Activated CD8-positive, alpha-beta memory T cell treated with anti-CD3 and anti-CD28 coated beads, Interleukin-2, amount 50 U/mL, for 4 hours (primary cell): ENCODE measurements at places on chromosomes 2 and 18.
A peak's percentile ranks its signal among the peaks of the same experiment; 100 is the strongest.

GRCh38 chr2:199797431-199798403 lies 53.3 kb downstream of the FTCDNL1 start:
- DNase-seq: no peak

DNA sequence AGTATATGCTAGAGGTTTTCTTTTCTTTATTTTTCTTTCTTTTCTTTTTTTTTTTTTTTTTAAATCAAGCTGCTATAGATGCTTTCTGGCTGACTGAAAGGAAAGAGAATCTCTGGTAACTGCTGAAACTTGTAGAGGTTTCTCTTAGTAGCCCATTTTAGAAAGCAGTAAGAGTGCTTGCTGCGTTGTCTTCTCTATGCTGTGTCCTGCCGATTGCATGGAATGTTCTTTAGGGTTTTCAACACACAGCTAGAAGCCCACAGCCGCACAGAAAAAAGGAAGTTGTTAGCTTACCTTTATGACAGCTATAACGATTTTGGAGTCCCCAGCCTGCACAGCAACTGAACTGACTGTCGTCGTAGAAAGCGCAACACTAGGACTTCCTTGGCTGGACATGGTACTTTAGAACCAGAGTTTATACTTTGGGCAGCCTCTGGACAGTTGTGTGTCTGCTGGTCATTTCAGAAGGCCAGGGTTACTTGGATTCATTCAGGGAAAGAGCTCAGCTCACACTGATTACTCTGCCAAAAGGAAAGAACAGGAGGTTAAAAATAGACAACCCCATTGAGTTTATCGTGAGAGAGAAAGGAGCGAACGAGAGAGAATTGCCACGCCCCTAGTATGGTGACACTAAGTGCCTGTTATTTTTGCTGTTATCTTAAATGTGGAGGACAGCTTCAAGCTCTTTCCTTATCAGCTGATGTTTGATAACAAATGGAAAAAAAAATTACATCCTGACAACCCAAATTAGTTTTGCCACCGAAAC lies at the start of gene CCDC141:
TSS of gene CCDC141 (minus strand) at position 592 of the 766 bp plus-strand sequence. CDS start at position 396, 196 bp downstream.
- DNase-seq: no peak

DNA sequence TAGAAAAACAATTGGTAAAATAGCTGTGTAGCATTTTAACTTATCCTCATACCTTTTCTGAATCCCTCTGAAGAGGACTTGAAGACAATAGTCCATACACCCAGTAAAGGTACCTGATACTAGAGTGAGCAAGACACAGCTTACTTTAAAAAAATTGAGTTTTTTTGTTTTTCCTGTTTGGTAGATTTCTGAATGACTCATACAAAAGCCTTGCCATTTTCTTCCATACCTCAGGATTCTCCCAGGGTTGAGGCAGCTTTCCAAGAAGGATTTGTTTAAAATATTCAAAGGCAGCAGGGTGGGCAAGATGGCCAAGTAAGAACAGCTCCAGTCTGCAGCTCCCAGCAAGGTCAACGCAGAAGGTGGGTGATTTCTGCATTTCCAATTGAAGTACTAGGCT lies 551.0 kb upstream of the LRATD1 start:
- DNase-seq: no peak

DNA sequence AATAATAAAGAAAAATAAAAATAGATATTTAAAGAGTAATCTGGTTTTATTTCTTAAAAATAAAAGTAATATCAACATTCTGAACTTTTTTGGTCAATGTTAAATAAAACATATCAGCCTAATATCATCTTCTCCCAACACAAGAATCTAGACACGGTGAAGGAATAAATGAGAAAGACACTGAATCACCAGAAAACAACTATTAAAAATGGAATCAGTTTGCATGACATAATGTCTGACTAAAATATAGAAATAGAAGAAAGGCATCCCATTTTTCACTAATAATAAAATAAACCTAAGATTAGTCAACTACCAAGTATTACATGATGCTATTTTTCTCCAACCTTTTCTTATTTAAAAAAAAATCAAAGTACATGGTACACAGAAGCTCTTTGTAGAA lies 30.8 kb upstream of the TNFAIP6 start:
- DNase-seq: no peak

- DNase-seq: no peak
Measured at GRCh38 chr2:115161771-115162493, 719.5 kb downstream of the DPP10 start.

DNA sequence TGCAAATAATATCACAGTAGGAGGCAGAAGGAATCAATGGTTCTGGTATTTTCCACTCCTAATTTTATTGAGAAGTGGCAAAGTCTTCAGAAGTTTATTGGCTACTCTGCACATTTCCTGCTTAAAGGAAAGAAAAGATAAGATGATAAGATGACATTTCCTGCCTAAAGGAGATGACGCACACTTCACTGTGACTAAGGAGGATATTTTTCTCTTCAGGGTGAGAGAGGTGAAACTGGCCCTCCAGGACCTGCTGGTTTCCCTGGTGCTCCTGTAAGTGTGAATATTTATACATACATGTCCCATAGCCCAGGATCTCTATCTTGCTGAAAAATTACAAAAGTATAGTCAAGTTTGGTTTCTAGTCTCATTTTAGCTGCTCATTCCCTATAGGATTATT lies 27.9 kb downstream of the COL3A1 start:
- no peak for DNase-seq

- no peak for DNase-seq
Measured at GRCh38 chr2:28580078-28580477, 84.2 kb downstream of the PLB1 start.

DNA sequence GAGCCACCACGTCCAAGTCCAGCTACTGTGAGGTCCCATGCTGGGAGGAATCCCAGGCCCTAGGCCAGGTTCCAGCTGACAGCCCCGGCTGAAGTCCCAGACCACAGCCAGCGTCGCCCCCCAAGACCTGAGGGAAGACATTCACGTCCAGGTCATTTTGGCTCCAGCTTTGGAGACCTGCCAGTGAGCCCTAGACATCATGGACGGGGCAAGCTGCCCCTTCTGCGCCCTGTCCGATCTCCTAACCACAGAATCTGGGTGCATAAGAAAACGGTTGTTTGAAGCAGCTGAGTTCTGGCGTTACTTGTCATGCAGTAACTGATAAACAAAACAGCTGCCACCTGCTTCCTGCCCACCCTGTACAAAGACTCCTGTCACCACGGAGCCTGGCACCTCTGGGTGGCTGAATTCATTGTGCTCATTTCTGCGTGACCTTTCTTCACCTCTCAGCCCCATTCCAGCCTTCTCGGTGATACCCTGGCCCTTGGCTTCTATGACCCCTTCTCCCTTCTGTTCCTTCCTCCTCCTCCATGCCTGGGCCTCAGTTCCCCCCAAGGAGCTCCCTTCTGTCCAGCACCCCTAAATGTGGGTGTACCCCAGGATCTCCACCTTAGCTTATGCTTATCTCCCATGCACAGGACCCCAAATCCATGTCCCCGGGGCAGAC lies 72.6 kb upstream of the SMAD7 start:
- no peak for DNase-seq

DNA sequence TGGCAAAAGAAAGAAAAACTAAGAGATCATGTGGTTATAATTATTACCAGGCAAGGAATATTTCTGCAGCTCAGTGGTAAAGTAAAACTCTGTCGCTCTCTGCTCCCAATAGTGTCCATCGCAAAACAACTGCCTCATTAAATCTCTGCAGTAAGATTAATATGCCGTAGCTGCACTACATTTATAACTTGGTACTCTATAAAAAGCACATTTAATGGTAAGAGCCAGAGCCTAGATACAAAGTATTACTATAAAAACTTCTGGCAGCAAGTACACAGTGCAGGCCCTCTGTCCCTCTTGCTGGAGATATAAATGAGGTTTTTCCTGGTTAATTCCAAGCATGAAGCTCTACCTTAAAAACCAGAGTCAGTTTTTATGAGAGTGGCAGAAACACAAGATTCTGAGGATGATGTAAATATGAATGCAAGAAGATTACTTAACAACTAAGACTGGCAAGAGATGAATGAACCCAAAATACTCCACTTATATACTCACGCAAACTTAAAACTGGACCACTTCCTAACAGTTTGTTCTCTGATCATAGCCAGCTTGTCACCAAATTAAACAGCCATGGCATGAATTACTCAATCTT lies 25.5 kb downstream of the ZNF521 start:
- no peak for DNase-seq

- peak; percentile 74 for DNase-seq
Measured at GRCh38 chr2:64675860-64676259, 22.1 kb upstream of the SERTAD2 start.

GRCh38 chr2:240686460-240686859 lies 3.8 kb upstream of the AQP12B start:
- DNase-seq: no peak

- no peak for DNase-seq
Measured at GRCh38 chr2:55169359-55169758, 62.7 kb downstream of the CLHC1 start.

GRCh38 chr2:68833162-68833561 lies 38.0 kb downstream of the BMP10 start:
- no peak for DNase-seq

GRCh38 chr18:3332376-3332775 lies 70.4 kb downstream of the MYL12B start:
- no peak for DNase-seq

DNA sequence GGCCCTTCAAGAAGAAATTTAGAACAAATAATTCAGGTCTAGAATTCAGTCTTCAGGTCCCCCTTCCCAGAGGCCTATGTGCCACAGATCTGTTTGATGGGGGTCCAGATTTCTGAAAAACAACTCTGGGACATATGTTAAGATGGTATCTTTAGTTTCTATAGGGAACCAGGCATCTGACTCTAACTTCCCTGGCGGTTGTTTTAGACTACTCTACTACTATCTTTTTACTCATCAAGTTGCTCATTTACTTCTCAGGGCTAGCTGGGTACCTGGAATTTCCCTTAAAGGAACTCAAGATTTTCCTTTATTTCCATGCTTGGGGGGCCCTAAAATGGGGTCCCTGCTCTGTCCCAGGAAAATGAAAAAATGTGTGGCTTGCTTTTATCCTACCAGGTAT lies 114.7 kb upstream of the RAB6C start:
- no peak for DNase-seq

GRCh38 chr2:159285929-159286708 lies at the start of gene WDSUB1:
Gene WDSUB1 (minus strand): TSS chr2:159286703. CDS start chr2:159283069, 3,634 bp downstream.
- DNase-seq: peak; percentile 38

GRCh38 chr2:103469800-103470199 lies 708.0 kb downstream of the TMEM182 start:
- DNase-seq: no peak

GRCh38 chr18:2889761-2890192 lies 43.0 kb downstream of the EMILIN2 start:
- DNase-seq: no peak

DNA sequence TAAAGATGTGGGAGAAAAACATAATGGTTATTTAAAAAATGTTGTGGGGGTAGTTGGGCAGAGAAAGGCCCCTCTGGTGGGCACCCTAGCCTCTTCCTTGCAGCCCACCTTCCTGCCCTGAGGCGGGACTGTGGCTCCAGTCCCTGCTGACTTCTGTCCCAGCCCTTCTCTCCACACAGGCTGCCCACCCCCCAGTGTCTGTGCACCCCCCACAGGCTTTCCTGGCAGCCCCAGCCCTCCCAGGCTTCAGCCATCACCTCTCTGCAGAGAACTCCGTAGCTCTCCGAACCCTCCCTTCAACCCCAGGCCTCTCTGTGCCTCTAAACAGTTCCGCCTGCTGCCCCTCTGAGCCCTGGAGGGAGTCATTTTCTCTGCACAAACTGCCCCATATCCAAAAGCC lies 75.4 kb downstream of the DYSF start:
- no peak for DNase-seq

- DNase-seq: no peak
Measured at GRCh38 chr2:196341277-196341841, 170.0 kb upstream of the STK17B start.

GRCh38 chr2:238848691-238848975 lies 748 bp downstream of the TWIST2 start:
- DNase-seq: no peak

DNA sequence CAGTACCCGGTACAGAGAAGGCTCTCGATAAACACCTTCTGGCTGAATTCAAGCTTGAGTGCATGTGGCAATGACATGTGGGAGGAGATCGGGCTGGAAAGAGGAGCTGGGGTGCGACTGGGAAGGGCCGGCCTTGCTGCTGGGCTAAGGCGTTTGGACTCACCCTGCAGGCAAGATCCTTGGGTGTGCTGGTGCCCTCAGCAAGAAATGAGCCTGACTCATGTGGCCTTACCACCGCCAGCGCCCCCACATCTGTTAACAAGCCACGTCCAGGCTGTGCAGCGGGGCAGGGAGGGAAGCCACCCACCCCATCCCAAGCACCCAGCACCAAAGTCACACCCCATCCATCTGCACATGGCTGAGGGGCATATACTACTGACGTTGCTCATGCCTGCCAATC lies 1.3 kb downstream of the HS1BP3 start:
- DNase-seq: no peak

GRCh38 chr2:120177001-120177621 lies 46.1 kb downstream of the TMEM185B start:
- DNase-seq: peak; percentile 77

DNA sequence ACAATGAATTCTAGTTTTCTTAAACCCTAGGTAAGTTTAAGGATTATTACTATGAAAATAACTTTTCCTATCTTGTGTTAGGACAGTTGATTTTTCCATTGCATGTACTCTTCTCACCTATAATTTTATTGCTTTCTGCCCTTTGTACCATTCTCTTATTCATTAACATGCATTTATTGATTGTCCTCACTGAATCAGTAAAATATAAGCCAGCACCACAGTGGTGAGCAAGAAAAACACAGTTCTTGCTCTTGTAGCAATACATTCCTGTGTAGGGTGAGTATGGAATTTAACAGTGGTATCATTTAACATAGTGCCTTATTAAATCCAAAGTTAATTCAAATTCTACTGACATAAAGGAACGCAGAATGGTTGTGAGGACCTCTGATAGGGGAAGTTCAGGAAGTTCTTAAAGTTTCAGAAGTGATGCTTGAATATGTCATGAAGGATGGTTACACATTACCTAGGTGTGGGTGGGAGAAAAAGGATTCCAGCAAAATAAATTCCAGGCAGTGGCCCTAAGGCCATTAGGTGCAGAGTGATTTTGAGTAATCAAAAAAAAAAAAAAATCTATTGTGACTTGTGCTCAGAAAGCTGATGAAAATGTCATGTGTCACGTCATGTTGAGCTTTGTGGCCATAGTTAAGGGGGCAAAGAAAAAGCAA lies 104.7 kb upstream of the DSEL start:
- no peak for DNase-seq

GRCh38 chr2:37602702-37603101 lies 68.7 kb downstream of the CDC42EP3 start:
- no peak for DNase-seq
